Activated CD8-positive, alpha-beta memory T cell treated with anti-CD3 and anti-CD28 coated beads for 1 hour (primary cell): ENCODE measurements at places on chromosomes 7 and 10.

- no peak for DNase-seq
Measured at GRCh38 chr10:44935201-44935965, 24.2 kb upstream of the RASSF4 start.

GRCh38 chr7:159167139-159167538 is 22.5 kb upstream of the VIPR2 start:
- no peak for DNase-seq

GRCh38 chr10:100828738-100829096 is 83.3 kb downstream of the PAX2 start:
- DNase-seq = no peak

- DNase-seq = peak; percentile 14
Measured at GRCh38 chr10:6409971-6410643, 170.0 kb downstream of the PRKCQ start.

DNA sequence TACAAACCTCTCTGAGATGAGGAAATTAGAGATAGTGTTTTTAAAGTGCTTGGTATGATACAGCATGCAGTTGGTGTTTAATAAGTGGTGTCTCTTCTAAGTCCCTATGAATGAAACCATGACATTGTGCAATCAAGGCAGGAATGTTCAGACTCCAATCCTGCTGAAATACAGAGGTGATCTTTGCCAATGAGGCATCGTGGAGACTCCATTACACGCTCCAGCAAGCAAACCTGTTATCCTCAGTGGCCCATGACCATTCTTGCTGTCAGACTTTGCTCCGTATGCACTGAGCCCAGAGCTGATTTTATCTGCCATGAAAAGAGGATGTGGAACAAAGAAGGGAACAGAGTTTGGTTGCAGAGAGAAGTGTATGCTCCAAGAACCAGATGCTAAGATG is 47.3 kb downstream of the CDHR3 start:
- no peak for DNase-seq

- no peak for DNase-seq
Measured at GRCh38 chr7:1591876-1592275, 22.0 kb upstream of the PSMG3 start.

GRCh38 chr7:146146831-146147486 is 30.4 kb downstream of the CNTNAP2 start:
- DNase-seq = no peak

GRCh38 chr7:41336455-41336952 is 366.4 kb downstream of the INHBA start:
- no peak for DNase-seq

- no peak for DNase-seq
Measured at GRCh38 chr10:132471484-132471883, 66.1 kb upstream of the INPP5A start.

DNA sequence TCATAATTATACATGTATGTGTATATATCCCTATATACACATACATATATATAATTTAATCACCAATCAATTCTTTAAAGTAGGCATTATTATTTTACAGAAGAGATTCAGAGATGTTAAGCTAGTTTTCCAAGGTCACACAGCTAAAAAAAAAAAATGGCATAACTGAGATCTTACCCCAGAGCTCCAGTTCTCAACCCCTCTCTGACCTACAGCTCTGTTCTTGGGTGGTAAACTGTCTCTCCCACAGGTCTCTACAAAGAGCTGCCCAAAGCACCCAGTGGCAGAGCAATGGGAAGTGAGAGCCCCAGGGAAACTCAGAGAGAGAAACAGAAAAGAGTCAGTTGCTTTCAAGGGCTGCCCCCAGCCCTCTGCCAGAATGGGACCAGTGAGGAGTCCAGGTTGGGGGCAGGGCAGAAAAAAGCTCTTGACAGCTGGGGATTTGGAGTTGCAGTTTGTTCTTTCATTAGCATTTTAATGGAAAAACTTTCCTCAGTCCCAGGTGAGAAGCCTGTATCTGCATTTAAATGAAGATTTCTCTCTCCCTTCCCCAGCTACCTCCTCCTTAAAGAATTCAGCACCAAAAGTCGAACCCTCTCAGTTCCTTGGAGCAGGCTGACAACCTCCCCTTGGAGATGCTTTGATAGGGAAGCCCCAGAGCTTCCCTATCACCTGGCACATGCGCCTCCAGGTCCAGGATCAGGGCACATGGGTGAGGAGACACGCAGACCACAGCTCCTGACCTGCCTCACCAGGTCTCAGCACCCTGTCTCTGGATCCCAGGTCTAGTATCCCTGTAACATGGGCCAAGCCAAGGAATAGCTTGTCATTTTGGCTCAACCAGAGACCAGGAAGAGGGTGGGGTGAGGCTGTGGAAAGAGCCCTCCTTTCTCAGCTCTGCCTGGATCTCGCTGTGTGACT is 388.1 kb downstream of the PLXNA4 start:
- no peak for DNase-seq

DNA sequence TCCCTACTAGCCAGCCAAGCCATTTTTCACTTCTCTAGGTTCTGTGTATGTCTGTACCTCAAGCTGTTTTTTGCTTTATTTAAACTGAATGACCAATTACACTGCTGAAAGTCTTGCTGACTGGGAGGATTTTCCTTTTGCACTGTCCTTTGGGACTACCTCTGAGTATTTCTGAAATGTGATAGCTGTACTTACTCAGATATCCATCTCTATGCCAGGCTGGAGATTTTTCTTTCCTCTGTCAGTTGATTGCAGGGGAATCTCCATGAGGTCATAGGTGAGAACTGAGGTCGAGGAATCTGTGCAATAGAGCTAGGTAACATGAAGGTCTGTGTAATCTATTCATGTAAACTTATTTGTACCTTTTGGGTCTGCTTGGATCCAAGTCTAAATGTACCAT is 38.9 kb upstream of the ANKRD1 start:
- DNase-seq = no peak

DNA sequence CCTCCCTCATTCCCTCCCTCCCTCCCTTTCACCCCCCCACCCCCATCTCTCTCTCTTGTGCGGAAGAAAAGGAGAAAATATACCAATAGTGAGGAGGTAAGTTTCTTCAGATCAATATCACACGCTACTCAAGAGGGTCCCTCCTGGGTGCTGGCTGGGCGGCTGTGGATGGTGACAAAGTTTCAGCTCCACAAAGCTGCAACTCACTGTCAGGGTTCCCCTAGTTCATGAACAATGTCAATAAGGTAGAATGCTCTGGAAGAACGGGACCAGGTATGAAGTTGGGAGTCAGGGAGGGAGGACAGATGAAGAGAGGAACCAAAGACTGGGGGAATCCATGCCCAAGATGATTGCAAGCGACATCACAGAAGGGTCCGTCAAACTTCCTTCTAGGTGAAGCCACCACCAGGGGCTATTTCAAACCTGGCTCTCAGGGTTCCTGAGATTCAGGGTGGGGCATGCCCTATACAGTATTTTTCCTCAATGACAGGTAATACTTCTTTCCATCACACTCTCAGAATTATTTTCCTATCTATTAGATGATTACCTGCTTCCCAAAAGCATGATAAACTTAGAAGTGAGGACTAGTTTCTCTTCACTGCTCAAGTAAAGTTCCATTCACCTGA is 1.4 kb upstream of the PDE1C start:
- no peak for DNase-seq

DNA sequence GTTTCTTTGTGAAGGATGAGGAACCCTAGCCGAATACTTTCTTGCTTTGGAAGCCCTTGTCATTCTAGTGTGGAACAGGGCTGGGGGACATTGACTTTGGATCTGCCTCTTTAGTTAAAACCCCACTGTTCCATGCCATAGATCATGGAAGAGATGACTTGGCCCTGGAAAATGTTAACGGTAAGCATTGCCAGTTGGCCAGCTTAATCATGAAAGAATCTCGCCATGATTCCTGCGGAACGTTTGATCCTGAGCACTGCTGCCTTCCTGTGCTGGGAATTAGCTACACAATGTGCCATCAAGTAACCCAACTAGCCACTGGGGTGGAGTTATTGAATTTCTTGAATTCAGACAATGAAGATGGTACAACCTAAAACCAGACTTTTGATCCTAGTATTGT is 177.6 kb upstream of the FZD8 start:
- DNase-seq = no peak

GRCh38 chr7:27151341-27151930 is 947 bp downstream of the HOXA3 start:
- DNase-seq = no peak

- no peak for DNase-seq
Measured at GRCh38 chr10:99920901-99921300, 88.8 kb downstream of the DNMBP start.

- DNase-seq = no peak
Measured at GRCh38 chr7:7236041-7236440, 53.7 kb downstream of the C1GALT1 start.

DNA sequence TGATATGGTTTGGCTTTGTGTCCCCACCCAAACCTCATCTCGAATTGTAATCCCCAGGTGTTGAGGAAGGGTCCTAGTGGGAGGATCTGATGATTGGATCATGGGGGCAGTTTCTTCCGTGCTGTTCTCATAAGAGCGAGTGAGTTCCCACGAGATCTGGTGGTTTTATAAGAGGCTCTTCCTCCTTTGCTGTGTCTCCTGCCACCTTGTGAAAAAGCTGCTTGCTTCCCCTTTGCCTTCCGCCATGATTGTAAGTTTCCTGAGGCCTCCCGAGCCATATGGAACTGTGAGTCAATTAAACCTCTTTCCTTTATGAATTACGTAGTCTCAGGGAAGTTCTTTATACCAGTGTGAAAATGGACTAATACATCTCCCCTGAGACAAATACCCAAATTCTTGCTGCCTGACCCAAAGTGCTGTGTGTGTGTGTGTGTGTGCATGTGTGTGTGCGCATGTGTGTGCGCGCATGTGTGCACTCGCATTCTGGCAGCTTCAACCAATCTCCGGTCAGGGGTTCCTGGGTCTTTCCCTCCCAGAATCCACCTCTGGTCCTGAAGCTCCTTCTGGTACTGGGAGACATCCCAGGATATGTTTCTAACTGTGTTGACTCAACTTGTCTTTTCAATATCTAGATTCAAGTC is 98.1 kb upstream of the LRRC4 start:
- DNase-seq = no peak

DNA sequence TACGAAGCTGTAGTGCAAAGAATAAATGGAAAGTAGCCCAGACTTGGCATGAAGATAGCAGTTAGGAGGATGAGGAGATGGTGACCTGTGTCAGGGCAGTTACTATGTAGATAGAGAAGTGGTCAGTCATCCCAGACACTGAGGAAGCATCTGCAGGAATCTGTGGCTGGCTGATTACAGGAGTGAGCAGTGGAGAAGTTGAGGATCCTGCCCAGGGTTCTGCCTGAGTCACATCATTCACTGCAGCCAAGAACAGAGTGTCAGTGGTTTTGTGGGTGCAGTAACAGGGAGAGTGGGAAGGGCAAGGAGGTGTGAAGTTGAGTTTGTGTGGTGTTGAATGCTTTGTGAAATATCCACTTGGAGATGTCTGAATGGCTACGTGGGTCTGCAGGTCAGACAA is 676.4 kb upstream of the NRP1 start:
- no peak for DNase-seq

GRCh38 chr7:36132012-36132411 is 21.0 kb upstream of the EEPD1 start:
- DNase-seq = no peak

DNA sequence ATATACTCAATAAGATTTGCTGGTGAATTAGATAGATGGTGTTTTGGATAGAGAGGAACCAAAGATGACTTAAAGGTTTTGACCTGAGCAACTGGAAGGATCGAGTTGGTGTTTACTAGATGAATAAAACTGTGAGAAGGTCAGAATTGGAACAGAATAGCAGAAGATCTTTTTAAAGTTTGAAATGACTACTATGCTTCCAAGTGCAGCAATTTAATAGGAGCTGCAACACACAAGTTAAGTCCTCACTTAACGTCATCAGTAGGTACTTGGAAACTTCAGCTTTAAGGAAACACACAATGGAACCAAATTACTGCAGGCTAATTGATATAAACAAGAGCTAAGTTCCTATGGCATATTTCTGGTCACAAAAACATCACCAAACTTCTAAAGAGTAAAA is 86.5 kb downstream of the RTKN2 start:
- no peak for DNase-seq

DNA sequence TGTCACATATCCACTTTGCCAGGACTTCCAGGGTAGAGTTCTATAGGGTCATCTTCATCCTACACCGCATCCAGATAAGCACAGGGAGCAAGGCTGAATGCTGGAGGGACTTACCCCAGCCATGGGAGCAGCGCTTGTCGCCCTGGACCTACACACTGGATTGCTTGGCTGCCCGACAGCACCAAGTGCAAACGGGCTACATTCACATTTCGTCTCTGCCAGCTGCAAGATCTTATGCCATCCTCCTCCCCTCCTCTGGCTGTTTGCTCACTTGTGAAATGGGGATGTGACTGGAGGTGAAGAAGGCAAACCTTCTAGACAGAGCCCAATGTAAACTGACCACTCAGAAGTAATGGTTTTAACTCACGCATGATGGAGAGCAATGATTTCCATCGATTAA is 1.0 kb downstream of the DDC start:
- DNase-seq = no peak

- DNase-seq = no peak
Measured at GRCh38 chr10:30080161-30080560, 20.8 kb upstream of the JCAD start.

- DNase-seq = no peak
Measured at GRCh38 chr10:10499839-10500238, 517.8 kb upstream of the CELF2 start.

DNA sequence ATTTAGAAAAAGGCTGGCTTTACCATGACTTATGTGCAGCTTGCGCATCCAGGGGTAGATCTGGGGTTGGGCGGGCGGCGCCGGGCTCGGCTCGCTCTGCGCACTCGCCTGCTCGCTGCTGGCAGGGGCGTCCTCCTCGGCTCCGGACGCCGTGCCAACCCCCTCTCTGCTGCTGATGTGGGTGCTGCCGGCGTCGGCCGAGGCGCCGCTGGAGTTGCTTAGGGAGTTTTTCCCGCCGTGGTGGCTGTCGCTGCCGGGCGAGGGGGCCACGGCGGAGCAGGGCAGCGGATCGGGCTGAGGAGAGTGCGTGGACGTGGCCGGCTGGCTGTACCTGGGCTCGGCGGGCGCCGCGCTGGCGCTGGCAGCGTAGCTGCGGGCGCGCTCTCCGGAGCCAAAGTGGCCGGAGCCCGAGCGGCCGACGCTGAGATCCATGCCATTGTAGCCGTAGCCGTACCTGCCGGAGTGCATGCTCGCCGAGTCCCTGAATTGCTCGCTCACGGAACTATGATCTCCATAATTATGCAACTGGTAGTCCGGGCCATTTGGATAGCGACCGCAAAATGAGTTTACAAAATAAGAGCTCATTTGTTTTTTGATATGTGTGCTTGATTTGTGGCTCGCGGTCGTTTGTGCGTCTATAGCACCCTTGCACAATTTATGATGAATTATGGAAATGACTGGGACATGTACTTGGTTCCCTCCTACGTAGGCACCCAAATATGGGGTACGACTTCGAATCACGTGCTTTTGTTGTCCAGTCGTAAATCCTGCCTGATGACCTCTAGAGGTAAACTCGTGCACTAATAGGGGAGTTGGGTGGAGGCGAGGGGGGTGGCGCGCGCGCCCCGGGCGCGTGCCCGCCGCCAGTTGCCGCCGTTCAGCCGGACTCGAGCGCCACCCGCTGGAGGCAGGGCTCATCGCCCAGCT is at the start of gene HOXA5:
TSS of gene HOXA5 (minus strand) at position 659 of the 927 bp plus-strand sequence. CDS start at position 585, 74 bp downstream.
- DNase-seq = no peak

DNA sequence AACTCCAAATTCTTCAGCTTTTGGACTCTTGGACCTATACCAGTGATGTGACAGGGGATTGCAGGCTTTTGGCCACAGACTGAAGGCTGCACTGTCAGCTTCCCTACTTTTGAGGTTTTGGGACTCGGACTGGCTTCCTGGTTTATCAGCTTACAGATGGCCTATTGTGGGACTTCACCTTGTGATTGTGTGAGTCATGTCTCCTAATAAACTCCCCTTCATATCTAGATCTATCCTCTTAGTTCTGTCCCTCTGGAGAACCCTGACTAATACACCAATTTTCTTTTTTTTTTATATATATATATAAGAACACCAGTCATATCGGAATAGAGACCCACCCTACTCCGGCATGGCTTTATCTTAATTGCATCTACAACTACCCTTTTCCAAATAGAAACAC is 166.8 kb downstream of the ETV1 start:
- no peak for DNase-seq
